ENCODE measurements at places on chromosomes 5 and 9.

DNA sequence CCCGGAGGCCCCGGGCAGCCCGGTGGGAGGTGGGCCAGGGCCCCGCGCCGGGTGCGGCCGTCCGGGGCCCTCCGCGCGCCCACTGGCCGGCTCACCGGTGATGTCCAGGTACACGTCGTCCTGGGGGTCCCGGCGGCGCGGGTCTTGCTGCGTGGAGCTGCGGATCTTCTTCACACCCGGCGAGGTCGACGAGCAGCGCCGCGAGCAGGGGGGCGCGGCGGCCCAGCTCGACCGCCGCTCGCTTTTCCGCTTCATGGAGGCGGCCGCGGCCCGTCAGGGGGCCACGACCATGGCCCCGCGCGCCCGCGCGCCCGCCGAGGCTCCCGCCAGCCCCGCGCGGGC, 548 bp downstream of the CDC14B start:
- no peak for DNase-seq

GRCh38 chr5:135488727-135489465, 36.7 kb upstream of the TIFAB start:
- DNase-seq = no peak

- DNase-seq = no peak
Measured at GRCh38 chr9:88378317-88378716, 9.9 kb upstream of the SPIN1 start.

- no peak for DNase-seq
Measured at GRCh38 chr5:92513067-92513466, 1068.0 kb downstream of the NR2F1-AS1 start.

DNA sequence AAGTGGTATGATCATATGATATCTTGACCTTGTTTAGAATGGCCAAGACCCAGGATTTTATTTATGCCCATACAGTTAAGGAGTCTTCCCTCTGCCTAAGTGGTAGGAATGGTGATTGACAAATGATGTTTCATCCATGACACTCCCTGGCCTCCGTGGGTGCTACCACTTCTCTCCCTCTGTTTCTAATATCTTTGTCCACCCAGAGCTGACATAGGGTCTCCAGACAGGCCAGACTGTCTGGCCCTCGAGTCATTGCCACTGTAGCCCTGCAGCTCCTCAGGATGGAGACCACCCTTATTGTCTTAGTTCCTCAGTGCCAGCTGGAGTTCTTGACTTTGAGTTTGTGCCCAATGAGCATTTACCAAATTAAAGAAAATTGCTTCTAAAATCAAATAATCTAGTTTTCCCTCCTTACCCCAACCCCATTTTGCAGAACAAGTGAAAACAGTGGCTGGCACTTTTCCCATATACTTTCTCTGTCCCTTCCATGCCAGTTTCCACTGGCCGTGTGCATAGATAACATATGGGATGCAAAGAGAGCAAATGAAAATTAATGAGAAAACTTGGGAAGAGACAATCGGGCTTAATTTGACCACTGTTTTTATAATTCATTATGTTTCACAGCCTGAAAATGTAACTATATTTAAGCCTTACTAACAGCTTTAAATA, 235.7 kb downstream of the NSG2 start:
- DNase-seq = no peak

DNA sequence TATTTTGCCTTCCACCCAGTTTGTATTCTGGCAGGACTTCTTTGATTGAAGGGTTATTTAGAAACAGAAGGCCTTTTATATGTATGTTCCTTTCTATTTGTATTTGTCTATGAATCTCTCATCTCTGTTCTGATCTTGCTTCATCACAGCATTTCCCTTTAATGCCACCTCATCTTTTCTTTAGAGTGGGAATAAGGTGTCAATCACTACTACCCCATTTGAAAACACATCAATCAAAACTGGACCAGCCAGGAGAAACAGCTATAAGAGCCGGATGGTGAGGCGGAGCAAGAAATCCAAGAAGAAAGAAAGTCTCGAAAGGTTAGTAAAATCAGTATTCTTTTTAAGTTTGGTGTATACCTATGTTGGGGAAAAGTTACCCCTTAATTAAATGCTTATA, 36.3 kb downstream of the CD180 start:
- DNase-seq = no peak

DNA sequence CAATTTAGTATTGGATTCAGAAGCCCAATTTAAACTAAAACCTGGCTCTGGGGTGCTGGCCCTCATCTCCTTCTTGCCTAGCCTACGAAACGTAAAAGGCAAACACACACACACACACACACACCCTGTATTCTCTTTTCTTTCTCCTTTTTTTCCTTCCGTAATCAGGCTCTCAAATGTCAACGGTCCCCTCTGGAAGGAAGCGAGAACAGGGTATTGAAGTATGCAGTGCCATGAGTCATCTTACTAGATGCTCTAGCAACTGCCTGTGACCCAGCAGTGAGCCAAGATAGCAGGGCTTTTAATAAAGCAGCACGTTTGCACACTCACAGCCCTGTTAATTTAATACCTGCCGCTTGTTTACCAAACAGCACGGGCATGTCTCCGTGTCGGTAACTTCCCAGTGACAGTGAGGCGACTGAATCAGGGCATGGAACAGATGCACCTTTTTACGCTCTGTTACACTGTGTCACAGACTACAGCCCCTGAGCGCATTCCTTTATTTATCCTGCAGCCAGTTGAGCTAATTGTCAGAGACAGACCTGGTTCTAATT, 243.8 kb downstream of the BNC2 start:
- no peak for DNase-seq

- no peak for DNase-seq
Measured at GRCh38 chr5:110851357-110851756, 112.5 kb downstream of the SLC25A46 start.

- DNase-seq = peak; percentile 48
Measured at GRCh38 chr5:95760273-95761191, 29.4 kb downstream of the RHOBTB3 start.

- no peak for DNase-seq
Measured at GRCh38 chr9:120306561-120306960, 273.4 kb downstream of the CDK5RAP2 start.

- peak; percentile 8 for DNase-seq
Measured at GRCh38 chr9:70352802-70353201, 61.7 kb downstream of the KLF9 start.

- DNase-seq = no peak
Measured at GRCh38 chr9:1446671-1447070, 396.5 kb downstream of the DMRT2 start.

- no peak for DNase-seq
Measured at GRCh38 chr5:175162036-175162435, 281.9 kb downstream of the DRD1 start.

Data from suppressor macrophage treated with lipopolysaccharide for 1 hour (primary cell).